ENCODE measurements at places on chromosomes 12 and 14.

DNA sequence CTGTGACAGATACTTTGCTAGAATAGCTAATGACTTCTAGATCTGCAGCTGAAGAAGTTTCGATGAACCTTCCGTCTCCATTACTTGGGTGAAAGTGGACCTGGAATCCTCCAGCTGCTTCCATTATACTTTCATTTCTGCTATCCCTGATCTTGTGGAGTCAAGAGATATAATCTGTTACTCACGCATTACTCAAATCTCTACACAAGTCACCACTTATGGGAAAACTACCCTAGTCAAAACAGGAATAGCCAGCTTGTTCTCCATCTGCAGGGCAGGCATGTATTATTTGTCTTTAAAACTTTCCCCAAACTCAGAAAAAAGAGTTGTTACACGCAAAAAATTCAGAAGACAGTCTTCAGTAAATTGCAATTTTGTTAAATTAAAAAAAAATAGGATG lies 2.8 kb upstream of the KTN1 start:
- peaks cover 3% of the 10 kb centered on the region for H3K36me3 ChIP-seq
- no peak overlapping the region for H3K4me3 ChIP-seq
- no peak for DNase-seq
- peaks cover 34% of the 10 kb centered on the region for H3K4me1 ChIP-seq
- no peak overlapping the region for H3K27ac ChIP-seq
- H3K27me3 ChIP-seq = no peaks in the 10 kb centered on the region

DNA sequence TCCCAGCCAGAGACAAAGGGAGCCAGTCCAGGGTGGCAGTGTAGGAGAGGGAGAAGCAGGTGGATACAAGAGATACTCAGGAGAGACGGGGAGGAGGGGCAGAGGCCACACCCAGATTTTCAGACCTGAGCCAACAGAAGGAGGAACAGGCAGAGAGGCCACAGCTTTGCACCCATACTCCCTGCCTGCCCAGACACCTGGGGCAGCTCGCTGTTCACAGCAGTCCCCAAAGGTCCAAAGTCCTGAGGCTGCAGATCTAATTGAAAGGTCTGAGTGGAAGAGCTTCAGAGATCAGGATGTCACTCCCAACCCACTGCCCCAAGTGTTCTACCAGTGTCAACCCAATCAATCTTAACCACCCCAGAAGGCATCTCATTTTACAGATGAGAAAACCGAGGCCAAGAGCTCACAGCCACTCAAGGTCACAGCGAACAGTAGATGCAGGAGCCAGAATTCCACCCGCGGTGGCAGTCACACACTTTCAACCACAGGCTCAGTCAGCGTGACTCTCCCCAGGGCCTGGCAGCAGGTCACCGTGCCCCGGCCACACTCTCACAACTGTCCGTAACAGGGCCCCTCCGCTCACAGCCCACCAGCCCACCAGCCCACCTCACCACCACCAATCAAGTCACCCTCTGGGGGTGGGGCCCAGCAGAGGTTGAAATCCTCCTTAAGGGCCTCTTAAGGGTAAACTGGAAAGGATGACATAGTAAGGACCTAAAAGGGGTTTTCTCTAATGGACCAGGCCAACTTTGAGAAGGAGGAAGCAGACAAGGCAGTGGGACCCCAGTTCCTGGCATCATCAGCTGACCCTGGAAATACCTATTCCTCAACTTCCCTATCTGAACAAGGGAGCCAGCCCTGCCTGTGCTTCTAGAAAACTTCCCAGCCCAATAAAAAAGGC lies 33.3 kb downstream of the ACTN1 start:
- H3K4me1 ChIP-seq = peaks cover 73% of the 10 kb centered on the region
- DNase-seq = peak; percentile 61
- H3K36me3 ChIP-seq = no peaks in the 10 kb centered on the region
- no peak overlapping the region for H3K4me3 ChIP-seq
- peak overlapping the region; percentile 75 for H3K27ac ChIP-seq
- H3K27me3 ChIP-seq = no peaks in the 10 kb centered on the region

- peaks cover 1% of the 10 kb centered on the region for H3K4me1 ChIP-seq
- no peak for DNase-seq
- no peaks in the 10 kb centered on the region for H3K36me3 ChIP-seq
- H3K27me3 ChIP-seq = no peaks in the 10 kb centered on the region
- H3K27ac ChIP-seq = no peak overlapping the region
These were observed 100.8 kb downstream of the CCER1 start for GRCh38 chr12:90854136-90854689.

GRCh38 chr12:6294156-6295093 lies 16.1 kb upstream of the PLEKHG6 start:
- H3K4me3 ChIP-seq = no peak overlapping the region
- peaks cover 9% of the 10 kb centered on the region for H3K27me3 ChIP-seq
- no peak for DNase-seq
- peaks cover 1% of the 10 kb centered on the region for H3K4me1 ChIP-seq

DNA sequence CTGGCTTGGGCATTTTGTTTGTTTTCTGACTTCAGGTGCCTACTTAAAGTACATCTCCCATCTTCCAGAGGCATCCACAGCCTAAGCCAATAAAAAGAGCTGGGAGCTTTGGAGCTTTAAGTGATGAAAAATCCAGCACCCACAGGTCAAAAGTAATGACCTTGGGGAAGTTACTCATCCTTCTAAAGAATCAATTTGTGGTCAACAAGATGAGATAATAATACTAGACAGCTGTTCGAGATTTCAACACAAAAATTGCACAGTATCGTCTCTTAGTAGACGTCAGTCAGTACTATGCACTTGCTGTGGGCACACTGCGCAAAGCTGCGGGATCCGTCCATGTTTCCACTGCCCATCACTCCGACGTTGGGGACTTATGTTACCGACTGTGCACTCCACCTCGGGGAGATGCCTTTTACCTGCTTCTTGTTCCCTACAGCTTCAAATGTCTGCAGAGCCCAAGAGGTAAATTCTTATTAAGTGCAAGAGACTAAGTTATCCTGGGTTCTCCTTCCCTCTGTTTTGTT lies 1.3 kb downstream of the ST8SIA1 start:
- DNase-seq = no peak
- no peaks in the 10 kb centered on the region for H3K36me3 ChIP-seq
- H3K27me3 ChIP-seq = peaks cover 39% of the 10 kb centered on the region
- H3K4me3 ChIP-seq = peak overlapping the region; percentile 84
- peaks cover 23% of the 10 kb centered on the region for H3K4me1 ChIP-seq

GRCh38 chr14:57492859-57493258 lies 798 bp downstream of the CCDC198 start:
- H3K27me3 ChIP-seq = peaks cover 3% of the 10 kb centered on the region
- no peak for DNase-seq
- H3K4me3 ChIP-seq = no peak overlapping the region

DNA sequence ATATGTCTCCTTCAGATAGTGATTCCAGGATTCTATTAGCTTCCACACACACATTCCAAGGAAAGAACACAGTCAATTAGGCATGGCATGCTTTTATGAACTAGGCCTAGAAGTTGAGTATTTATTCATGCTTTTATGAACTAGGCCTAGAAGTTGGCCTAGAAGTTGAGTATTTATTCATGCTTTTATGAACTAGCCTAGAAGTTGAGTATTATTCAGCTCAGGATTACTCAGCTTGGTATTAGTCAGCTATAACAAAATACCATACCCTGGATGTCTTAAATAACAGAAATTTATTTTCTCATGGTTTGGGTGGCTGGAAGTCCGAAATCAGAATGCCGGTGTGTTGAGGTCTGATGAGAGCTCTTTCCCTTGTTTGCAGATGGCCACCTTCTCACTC lies 442.7 kb upstream of the FLRT2 start:
- H3K4me3 ChIP-seq = no peak overlapping the region
- H3K4me1 ChIP-seq = no peaks in the 10 kb centered on the region
- no peak overlapping the region for H3K27ac ChIP-seq
- no peaks in the 10 kb centered on the region for H3K27me3 ChIP-seq
- H3K36me3 ChIP-seq = no peaks in the 10 kb centered on the region

DNA sequence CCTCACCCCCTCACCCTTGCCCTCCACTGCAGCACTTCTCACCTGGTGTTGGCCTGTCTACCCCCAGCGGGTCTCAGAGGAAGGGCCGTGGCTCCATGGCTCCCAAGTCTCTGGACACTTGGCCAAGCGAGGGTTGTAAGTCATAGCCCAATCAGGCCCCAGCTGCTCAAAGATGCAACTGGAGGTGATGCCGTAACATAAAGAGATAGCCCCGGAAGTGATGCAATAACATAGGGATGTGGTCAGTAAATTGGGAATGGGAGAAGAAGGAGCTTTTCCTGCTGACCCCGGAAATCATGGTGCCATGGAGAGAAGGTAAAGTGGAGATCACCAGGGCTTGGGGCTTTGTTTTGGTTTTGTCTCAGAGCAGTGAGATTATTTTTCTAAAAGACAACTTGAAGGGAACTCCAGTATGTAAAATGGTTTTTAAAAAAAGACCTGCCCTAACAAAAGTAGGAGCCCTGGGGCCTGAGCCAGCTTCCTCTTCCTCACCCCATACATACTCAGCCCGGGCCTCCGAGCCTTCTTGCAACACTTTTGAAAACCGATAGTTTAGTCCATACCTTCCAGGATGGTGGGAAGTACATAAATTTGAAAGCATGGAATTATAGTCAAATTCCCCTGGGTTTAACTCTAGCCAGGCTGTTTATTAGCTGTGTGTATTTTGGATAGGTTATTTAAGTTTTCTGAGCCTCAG lies 212.5 kb downstream of the CRADD start:
- no peaks in the 10 kb centered on the region for H3K27me3 ChIP-seq
- no peak for DNase-seq
- no peaks in the 10 kb centered on the region for H3K36me3 ChIP-seq
- H3K4me3 ChIP-seq = no peak overlapping the region
- no peak overlapping the region for H3K27ac ChIP-seq
- H3K4me1 ChIP-seq = peaks cover 2% of the 10 kb centered on the region

GRCh38 chr14:99164712-99165111 lies 107.3 kb downstream of the BCL11B start:
- H3K36me3 ChIP-seq = peaks cover 13% of the 10 kb centered on the region
- no peak overlapping the region for H3K4me3 ChIP-seq
- no peak for DNase-seq
- H3K4me1 ChIP-seq = peaks cover 13% of the 10 kb centered on the region
- H3K27me3 ChIP-seq = no peaks in the 10 kb centered on the region
- no peak overlapping the region for H3K27ac ChIP-seq

DNA sequence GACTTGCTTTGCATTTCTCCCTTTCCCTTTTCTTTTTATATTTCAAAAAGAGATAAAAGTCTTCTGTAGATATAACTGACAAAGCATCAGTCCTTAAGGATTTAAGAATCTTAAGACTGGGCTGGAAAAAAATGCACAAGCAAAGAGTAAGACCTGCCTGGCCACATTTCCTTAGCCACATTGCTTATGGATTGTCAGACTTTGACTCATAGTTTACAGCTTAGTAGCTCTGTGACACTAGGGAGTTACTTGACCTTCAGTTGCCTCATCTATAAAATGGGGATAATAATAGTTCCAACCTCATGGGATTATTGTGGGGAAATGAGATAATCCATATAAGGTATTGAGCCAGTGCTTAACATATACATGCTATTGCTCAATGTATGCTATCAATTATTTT lies 66.4 kb upstream of the STK38L start:
- H3K27ac ChIP-seq = no peak overlapping the region
- no peaks in the 10 kb centered on the region for H3K36me3 ChIP-seq
- H3K4me3 ChIP-seq = no peak overlapping the region

DNA sequence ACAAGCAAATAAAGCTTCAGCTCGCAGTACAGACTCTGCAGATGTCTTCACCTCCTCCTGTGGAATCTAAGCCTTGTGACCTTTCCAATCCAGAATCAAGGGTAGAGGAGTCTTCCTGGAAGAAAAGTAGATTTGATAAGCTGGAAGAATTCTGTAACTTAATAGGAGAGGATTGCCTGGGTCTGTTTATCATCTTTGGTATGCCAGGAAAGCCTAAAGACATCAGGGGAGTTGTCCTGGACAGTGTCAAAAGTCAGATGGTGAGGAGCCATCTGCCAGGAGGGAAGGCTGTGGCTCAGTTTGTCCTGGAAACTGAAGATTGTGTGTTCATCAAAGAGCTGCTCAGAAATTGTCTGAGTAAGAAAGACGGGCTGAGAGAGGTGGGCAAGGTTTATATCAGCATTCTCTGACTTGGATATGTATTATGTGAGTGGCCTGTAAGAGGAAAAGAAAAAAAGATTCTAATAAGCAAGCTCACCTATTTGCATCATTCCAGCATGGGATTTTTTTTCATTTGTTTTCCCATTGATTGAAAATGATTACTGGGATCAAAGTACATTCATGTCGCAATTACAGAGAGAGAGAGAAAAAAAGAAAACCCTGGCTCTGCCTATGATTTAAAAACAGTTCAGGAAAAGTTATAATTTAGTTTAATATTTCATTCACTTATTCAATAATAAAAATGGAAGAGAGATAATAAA lies 767 bp downstream of the REP15 start:
- H3K27ac ChIP-seq = no peak overlapping the region
- no peak overlapping the region for H3K4me3 ChIP-seq
- no peak for DNase-seq
- H3K27me3 ChIP-seq = peaks cover 2% of the 10 kb centered on the region
- H3K4me1 ChIP-seq = no peaks in the 10 kb centered on the region
- H3K36me3 ChIP-seq = no peaks in the 10 kb centered on the region

- H3K27me3 ChIP-seq = peaks cover 8% of the 10 kb centered on the region
- H3K4me1 ChIP-seq = no peaks in the 10 kb centered on the region
- DNase-seq = no peak
- no peaks in the 10 kb centered on the region for H3K36me3 ChIP-seq
- H3K27ac ChIP-seq = no peak overlapping the region
- H3K4me3 ChIP-seq = no peak overlapping the region
These were observed 62.3 kb upstream of the TMEM263 start for GRCh38 chr12:106893451-106893850.

DNA sequence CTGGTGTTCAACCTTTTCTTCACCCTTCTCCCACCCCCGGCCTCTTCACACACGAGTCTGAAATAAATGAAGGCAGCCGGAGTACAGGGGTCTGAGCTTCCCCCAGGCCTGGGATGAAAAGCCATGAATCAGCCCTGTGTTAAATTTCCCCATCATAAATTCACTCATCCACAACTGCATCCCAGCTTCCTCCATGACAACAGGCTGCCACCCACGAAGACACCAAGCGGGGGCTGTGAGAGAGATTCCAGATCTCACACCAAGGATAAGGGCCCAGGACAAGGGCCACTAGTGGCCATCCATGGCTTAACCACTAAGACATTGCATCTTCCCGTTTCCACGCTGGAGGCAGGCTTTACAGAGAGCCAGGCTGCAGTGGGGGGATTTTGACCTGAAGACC lies 93.9 kb upstream of the NCOR2 start:
- no peak for DNase-seq
- no peaks in the 10 kb centered on the region for H3K4me1 ChIP-seq
- no peak overlapping the region for H3K4me3 ChIP-seq
- H3K36me3 ChIP-seq = no peaks in the 10 kb centered on the region
- peaks cover 3% of the 10 kb centered on the region for H3K27me3 ChIP-seq
- H3K27ac ChIP-seq = no peak overlapping the region

Data from activated naive CD8-positive, alpha-beta T cell treated with anti-CD3 and anti-CD28 coated beads, Interleukin-2, amount 50 U/mL, for 24 hours (primary cell).